Osteocyte (in vitro differentiated cells): ENCODE measurements at places on chromosomes 3 and 15. TPM values are rescaled to one million over a fixed set of nuclear protein-coding genes. Genes with fewer than 3 reads are reported as not detected.

GRCh38 chr3:38588371-38588971 lies 61.0 kb downstream of the SCN5A start:
- H3K36me3 ChIP-seq: no peaks in the 10 kb centered on the region
- no peak overlapping the region for H3K27ac ChIP-seq
- no peaks in the 10 kb centered on the region for H3K4me1 ChIP-seq

DNA sequence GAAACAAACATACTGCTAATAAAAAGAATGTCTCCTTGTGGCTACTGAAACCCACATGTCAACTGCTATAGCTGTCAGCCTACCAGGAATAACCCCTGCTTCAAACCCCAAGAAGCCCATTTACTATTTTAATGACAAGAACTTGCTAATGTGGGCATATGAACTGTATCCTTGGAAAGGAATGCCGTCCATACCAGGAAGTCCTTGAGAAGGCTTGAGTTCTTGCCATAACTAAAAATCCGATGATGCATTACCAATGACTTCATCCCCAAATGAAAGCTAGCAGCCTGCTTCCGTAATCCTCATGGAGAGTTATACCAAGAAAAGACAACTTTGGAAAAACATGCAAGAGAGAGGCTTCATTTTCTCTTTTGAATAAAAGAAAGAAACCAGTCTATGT lies 34.8 kb downstream of the MINDY4B start:
- no peak overlapping the region for H3K4me3 ChIP-seq
- no peaks in the 10 kb centered on the region for H3K36me3 ChIP-seq
- no peak for DNase-seq
- no peak overlapping the region for H3K27ac ChIP-seq
- peaks cover under 1% of the 10 kb centered on the region for H3K4me1 ChIP-seq
- H3K27me3 ChIP-seq: peaks cover 7% of the 10 kb centered on the region

DNA sequence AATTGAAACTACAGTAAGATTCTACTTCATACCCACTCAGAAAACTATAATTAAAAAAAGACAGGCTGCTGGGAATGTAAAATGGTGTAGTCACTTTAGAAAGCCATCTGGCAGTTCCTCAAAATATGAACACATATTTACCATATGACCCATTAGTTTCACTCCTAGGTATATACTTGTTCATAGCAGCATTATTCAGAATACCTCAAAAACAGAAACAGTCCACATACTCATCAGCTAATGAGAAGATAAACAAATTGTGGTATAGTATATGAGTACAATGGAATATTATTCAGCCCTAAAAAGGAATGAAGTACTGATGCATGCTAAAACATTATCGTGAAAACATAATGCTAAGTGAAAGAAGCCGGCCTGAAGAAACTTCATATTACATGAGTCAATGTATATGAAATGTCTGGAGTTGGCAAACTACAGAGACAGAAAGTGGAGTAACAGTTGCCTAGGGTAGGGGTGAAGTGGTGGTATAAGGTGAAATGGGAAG lies 23.8 kb downstream of the WDR53 start:
- H3K27ac ChIP-seq: no peak overlapping the region
- H3K36me3 ChIP-seq: no peaks in the 10 kb centered on the region
- peaks cover 24% of the 10 kb centered on the region for H3K27me3 ChIP-seq
- H3K4me3 ChIP-seq: no peak overlapping the region
- no peak for DNase-seq

CILP gene
- 0.19 TPM in 1 of 2 replicates, not detected in the other for total RNA-seq

- H3K4me1 ChIP-seq: peaks cover 6% of the 10 kb centered on the region
- H3K27me3 ChIP-seq: no peaks in the 10 kb centered on the region
- H3K36me3 ChIP-seq: peaks cover 16% of the 10 kb centered on the region
- DNase-seq: no peak
- no peak overlapping the region for H3K4me3 ChIP-seq
Measured at GRCh38 chr3:175941352-175941751, 1082.2 kb downstream of the NAALADL2 start.

GRCh38 chr3:170475092-170475685 lies 56.5 kb downstream of the CLDN11 start:
- H3K4me3 ChIP-seq: no peak overlapping the region
- no peak overlapping the region for H3K27ac ChIP-seq
- H3K27me3 ChIP-seq: no peaks in the 10 kb centered on the region
- DNase-seq: no peak

CELF6 gene
- total RNA-seq: 0.65 and 0.86 TPM in 2 replicates

GRCh38 chr15:101710806-101711205 lies 13.5 kb downstream of the TARS3 start:
- no peak for DNase-seq
- peaks cover 44% of the 10 kb centered on the region for H3K36me3 ChIP-seq
- no peaks in the 10 kb centered on the region for H3K27me3 ChIP-seq
- H3K4me3 ChIP-seq: no peak overlapping the region

GABRR3 gene
- not detected in 2 replicates for total RNA-seq

CAMKV gene
- not detected in 2 replicates for total RNA-seq

DNA sequence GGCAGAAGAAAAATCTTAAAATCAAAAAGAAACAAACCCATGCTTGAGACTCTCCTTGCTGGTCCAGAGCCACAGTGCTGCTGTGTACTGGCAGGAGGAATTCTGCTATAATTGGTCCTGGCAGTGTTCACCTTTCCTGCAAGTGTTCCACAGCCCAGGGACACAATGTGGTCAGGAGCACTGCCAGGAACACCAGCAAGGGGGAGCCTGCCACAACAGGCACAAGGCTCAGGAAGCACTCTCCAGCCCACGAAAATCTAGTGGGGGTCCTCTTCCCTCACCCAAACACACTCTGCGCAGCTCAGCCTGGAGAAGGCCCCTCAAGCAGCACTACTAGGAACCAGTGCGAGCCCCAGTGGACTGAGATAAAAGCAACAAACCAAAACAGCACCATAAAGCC lies 92.9 kb downstream of the UBE3A start:
- no peaks in the 10 kb centered on the region for H3K27me3 ChIP-seq
- no peak overlapping the region for H3K4me3 ChIP-seq
- H3K4me1 ChIP-seq: peaks cover 2% of the 10 kb centered on the region

- DNase-seq: no peak
- no peak overlapping the region for H3K27ac ChIP-seq
- peaks cover 8% of the 10 kb centered on the region for H3K27me3 ChIP-seq
- no peaks in the 10 kb centered on the region for H3K36me3 ChIP-seq
Measured at GRCh38 chr3:32946973-32947788, 4.3 kb upstream of the CCR4 start.

DNA sequence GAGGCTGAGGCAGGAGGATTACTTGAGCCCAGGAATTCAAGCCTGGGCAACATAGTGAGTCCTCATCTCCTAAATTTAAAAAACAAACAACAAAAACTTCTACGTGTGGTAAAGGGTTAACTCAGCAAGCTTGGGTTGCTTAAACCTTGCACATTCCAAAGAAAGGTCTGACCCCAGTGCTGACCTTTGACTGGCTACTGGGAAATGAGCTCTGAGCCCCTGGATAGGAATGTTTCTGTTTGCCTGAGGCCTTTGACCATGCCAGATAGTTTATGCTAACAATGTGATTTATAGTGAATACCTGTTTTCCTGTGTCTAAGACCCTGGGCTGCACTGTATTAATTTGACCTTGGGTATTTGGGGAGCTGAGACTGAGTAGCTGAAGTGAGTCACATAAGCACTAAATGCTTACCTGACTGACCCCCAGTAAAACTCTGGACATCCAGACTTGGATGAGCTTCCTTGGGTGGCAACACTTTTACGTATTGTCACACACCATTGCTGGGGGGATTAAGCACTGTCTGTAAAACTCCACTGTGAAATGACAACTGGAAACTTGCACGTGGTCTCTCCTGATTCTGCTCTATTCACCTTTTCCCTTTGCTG lies 20.7 kb downstream of the TCAIM start:
- H3K36me3 ChIP-seq: peaks cover 21% of the 10 kb centered on the region
- no peaks in the 10 kb centered on the region for H3K27me3 ChIP-seq
- peaks cover 33% of the 10 kb centered on the region for H3K4me1 ChIP-seq
- H3K27ac ChIP-seq: no peak overlapping the region
- no peak for DNase-seq

GRCh38 chr3:158354713-158355112 lies 216.3 kb upstream of the MLF1 start:
- no peaks in the 10 kb centered on the region for H3K4me1 ChIP-seq
- no peak overlapping the region for H3K4me3 ChIP-seq
- H3K27ac ChIP-seq: no peak overlapping the region
- no peak for DNase-seq
- no peaks in the 10 kb centered on the region for H3K27me3 ChIP-seq
- no peaks in the 10 kb centered on the region for H3K36me3 ChIP-seq

- peak overlapping the region; percentile 67 for H3K27ac ChIP-seq
- H3K4me1 ChIP-seq: peaks cover 57% of the 10 kb centered on the region
- H3K4me3 ChIP-seq: no peak overlapping the region
- H3K27me3 ChIP-seq: no peaks in the 10 kb centered on the region
- DNase-seq: no peak
- peaks cover 21% of the 10 kb centered on the region for H3K36me3 ChIP-seq
Measured at GRCh38 chr3:27451251-27451650, 32.9 kb downstream of the SLC4A7 start.

GRCh38 chr3:171874251-171874681 lies 31.1 kb downstream of the TMEM212 start:
- H3K27ac ChIP-seq: peak overlapping the region; percentile 87
- no peaks in the 10 kb centered on the region for H3K27me3 ChIP-seq
- DNase-seq: no peak
- H3K4me1 ChIP-seq: peaks cover 65% of the 10 kb centered on the region

- peaks cover 49% of the 10 kb centered on the region for H3K36me3 ChIP-seq
- no peak overlapping the region for H3K4me3 ChIP-seq
- H3K4me1 ChIP-seq: no peaks in the 10 kb centered on the region
- no peak overlapping the region for H3K27ac ChIP-seq
Measured at GRCh38 chr15:28264166-28264565, 57.8 kb downstream of the HERC2 start.

- H3K27ac ChIP-seq: peak overlapping the region; percentile 25
- H3K4me3 ChIP-seq: no peak overlapping the region
- no peaks in the 10 kb centered on the region for H3K36me3 ChIP-seq
- H3K4me1 ChIP-seq: peaks cover 39% of the 10 kb centered on the region
- no peaks in the 10 kb centered on the region for H3K27me3 ChIP-seq
Measured at GRCh38 chr3:177724020-177724638, 526.8 kb upstream of the TBL1XR1 start.
